ENCODE measurements at places on chromosomes 6 and 20.

DNA sequence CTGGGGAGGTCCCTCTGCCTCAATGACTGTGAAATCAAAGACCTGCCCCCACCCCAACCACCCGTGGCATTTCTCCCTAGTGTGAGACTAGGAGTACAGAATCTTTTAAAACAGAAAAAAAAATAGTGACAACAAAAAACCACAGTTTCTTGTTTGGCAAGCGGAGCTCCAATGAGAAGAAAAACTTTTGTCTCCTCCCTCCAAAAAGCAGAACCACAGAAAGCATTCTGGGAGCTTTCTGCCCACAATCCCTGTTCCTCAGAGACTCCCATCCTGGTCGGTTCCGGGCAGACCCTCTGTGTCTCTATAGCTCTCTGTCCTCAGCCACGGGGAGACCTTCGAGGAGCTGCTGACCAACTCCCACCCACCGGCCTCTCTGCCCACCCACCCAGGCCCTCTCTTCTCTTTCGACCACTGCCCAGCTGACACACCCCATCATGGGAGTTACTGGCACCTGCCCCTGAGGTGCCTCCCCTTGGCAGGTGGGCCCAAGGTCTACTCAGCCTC is 4.9 kb downstream of the PREX1 start:
- DNase-seq = no peak

DNA sequence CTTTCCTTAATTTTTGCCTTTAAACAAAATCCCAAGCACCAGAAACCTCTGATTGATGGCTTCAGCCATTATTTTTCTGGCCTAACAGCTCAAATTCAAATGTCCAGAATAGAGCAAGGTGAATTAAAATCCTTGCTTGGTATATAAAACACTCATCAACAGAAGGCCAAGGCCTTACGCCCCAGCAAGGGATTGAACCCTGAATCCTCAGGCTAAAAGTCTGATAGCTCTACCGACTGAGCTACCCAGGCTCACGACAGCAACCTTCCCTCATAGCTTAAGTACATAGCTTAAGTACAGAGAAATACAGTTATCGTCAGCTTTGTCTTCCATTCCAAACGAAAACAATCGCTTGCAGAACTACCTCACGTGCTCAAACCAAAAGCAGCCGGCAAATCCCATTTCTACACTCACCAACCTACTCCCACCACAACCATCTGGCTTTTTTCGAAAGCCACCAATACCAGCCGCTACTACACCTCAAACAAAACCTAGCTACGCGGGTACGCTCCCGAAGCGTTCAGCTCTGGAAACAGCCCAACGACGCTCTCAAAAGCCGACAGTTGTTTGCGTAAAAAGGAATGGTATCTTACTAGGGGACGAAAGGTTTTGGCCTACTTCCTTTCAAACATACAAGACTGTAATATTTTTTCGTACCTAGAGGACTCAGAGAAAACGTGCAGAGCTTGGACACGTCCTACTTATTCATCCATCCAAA is 167.5 kb downstream of the GPX5 start:
- DNase-seq = no peak

GRCh38 chr20:53656293-53657202 is 62.9 kb upstream of the ZNF217 start:
- no peak for DNase-seq

GRCh38 chr20:13659288-13659687 is 20.6 kb upstream of the TASP1 start:
- no peak for DNase-seq

DNA sequence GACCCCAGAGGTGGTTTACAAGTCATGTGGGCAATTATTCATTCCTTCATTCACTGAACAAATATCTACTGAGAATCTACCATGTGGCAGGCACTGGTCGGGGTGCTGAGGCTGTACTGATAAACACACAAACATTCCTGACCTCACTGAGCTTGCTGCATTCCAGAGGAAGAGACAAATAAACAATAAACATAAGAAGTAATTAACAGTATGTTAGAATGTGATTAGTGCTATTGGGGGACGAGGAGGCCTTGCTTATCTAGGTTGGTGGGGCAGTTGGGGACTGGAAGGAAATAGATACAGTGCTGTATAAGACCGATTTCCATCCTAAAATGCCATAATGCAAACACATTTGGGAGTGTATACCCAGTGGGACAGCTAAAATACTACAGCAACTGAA is 44.1 kb downstream of the MAK start:
- DNase-seq = no peak

DNA sequence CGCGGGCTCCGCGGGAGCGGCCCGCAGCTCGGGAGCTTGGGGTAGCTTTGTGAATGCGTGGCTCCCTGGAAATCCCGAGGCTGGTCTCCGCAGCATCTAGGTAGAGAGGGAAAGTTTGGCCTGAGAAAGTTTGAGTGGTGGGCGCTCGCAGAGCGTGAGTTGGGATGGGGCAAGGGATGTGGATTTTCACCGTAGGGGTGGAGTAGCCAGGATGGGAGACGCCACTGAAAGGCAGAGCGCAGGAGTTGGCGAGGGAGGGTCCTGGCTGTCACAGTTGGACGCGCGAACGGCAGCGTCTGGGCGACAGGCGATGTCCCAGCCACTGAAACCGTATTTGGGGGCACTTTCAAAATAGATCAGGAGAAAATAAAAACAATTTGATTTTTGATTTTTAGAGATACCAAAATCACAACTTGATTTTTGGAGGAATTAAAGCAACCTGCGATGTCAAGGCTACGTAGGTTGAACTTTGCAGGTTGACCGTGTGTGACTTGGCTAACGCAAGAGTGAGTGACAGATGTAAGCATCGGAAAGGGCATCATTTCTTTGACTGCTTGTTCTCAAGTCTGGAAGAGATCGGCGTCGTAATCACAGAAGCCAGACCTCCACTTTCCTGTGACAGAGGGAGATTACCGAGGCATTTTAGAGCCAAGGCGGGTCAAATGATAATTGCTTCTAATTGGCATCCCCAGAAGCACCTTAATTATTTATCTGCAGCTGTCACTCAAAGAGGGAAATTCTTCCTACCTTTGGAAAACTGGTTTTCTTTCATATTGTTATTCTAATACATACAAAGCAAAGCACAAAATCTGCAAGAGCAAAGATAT is 646 bp downstream of the HEY2 start:
- DNase-seq = no peak

DNA sequence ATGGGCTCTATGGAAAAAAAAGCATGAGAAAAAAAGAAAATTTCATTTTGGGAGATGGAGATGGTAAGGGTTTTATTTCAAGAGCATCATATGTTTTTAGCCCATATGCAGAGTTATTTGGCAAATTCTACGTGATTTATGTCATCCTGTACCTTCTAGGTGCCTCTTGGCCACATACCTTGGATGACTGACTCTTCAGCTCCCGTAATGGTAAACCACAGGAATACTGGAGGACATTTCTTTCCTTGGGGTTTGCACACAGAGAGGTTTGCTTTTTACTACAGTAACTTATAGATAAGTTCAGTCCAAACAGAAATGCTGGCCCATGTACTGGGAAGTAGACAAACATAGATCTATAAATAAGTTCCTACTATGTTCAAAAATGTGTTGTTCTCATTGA is 132.2 kb downstream of the SH3BGRL2 start:
- no peak for DNase-seq

GRCh38 chr6:43809417-43810305 is 39.6 kb downstream of the VEGFA start:
- no peak for DNase-seq

DNA sequence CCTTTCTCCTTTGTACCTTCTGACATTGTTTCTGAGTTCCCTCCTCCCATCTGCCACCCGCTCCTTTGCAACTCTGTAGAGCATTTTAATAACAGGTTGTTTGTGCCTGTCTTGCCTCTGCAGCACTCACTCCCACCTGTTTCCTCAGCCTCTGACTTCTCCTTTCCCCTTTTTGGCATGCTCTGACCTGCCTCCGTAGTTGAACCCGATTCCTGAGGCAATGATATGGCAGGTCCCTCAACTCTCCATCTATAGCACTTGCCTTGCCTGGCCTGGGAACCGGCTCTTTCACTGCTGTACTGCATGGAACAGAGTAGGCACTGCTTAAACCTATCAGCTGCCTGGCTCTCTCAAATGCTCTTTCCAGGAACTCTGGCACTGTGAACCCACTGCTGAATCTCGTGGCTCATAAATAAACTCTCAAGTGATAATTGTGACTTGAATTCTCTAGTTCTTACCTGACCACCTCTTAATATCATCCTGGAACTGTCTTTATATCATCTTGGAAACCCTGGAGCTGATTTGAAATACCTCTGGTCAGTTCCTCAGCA is 50.3 kb downstream of the UTRN start:
- no peak for DNase-seq

GRCh38 chr6:53874964-53875363 is 80.2 kb downstream of the LRRC1 start:
- DNase-seq = no peak

Measured in activated CD4-positive, CD25-positive, alpha-beta regulatory T cell (primary cell).